Activated CD4-positive, alpha-beta T cell treated with anti-CD3 and anti-CD28 coated beads for 4 hours (primary cell): ENCODE measurements at places on chromosomes 7 and 10.

- no peak for DNase-seq
Measured at GRCh38 chr10:110268971-110269370, 35.7 kb downstream of the SMNDC1 start.

- DNase-seq, result no peak
Measured at GRCh38 chr10:74882831-74883230, 56.4 kb downstream of the KAT6B start.

DNA sequence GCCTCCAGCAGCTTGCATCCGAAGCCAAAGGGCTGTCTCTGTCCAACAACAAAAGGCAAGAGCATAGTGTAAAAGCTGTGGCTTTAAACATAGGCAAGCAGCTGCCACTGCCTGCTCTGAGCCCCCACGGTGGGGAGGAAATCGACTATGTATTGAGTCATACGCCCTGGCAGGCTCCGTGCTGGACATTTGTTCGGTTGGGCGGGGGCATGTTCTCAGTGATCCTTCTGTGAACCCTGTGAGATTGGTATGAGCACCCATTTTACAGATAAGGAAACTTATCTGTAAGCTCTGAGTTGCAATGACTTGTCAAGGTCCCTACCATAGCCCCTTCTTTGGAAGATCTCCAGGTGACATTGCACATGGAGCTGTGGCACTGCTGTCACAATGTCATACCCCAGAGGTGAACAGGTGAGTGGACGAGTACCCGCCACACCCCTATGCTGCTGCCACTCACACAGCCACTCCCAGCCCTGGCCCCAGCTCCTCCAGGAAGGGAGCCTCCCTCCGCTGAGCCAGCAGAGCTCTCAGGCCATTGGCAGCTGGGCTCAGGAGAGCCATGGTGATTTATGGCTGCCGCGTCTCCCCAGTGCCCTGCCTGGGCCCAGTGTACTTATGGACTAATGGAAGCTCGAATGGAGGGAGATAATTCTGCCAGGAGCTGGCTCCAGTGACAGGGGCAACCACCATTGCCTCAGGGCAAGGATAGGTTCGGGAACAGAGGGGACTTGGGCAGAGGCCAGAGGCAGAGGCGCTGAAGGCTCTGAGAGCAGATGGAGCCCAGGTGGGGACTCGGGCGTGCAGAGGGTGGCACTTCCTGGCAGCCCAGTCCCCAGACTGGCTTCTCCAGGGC is 43.7 kb downstream of the UNC5B start:
- no peak for DNase-seq

DNA sequence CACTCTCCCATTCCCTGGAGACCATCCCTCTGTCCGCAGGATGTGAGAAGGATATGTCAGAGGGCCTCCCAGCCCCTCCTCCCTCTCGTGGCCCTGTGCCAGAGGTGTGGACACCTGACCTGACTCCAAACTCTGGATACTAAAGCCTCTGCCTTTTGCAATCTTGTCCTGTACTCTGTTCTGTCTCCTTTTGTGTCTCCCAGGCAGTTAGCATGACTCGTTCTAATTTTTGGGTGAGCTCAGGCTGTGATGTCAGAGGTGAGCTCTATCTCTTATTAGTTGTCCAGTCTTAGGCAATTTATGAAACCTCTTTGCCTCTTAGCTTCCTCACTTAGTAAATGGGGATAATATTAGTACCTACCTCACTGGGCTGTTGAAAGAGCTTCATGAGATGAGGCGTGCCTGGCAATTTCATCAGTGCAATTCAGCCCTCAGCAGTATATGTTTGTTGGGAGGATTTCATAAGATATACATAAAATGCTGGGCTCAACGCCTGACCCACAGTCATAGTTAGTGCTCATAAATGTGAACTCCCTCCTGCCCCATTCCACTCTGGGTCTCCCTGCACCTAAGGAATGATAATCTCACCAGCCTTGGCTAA is 10.9 kb downstream of the MARVELD1 start:
- no peak for DNase-seq
